ENCODE measurements at places on chromosomes 11 and 22.

- DNase-seq, result no peak
These were observed 427.5 kb upstream of the CCDC90B start for GRCh38 chr11:83713708-83714107.

DNA sequence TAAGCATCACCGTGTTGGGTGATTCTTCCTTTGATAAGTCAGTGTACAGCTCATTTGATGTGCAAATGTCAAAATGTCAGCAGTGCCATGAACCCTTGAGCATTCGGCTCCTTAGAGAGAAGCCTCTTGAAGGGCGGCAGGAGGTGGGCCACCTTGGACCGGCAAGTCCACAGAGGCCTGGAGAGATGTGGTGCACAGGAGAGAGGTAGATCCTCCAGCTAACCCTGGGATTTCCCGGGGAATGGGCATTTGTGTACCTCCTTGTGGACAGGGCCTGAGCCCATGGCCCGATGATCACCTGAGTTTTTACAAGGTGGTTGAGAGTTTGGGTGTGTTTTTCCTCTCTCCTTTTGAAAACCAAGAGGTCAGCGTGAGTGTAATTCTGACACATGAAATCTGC lies 133.2 kb upstream of the RCN1 start:
- DNase-seq, result no peak

- DNase-seq, result peak; percentile 71
These were observed at the start of gene EXT2 for GRCh38 chr11:44095506-44096359. Gene EXT2 (plus strand): TSS chr11:44095678. CDS start chr11:44107713, 12,035 bp downstream.

DNA sequence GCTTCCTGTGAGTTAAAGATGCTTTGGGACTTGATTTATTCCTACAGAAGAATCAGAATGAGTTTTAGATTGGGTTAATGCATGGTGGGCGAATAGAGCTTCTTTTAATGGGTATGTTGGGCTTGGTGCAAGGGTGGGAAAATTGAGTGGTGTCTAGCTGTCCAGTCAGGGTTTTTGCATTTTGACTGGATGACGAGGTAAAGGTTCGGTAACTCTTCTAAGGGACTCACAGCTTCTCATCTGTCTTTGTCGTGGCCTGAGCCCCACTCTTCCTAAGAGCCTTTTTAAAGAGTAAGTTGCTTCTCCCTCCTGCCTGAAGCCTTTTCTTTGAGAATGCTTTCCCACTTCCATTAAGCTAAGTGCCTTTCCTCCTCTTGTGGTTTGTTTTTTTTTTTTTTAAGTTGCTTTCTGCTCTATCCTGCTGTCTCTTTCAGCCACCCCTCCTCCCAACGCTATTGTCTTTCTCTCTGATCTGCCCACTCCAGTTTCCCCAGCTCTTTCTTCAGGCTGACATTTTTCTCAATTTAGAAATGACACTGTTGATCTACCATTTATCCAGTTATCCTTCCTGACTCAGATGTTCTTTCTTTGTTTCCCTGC lies 1.1 kb downstream of the DPF2 start:
- no peak for DNase-seq

DNA sequence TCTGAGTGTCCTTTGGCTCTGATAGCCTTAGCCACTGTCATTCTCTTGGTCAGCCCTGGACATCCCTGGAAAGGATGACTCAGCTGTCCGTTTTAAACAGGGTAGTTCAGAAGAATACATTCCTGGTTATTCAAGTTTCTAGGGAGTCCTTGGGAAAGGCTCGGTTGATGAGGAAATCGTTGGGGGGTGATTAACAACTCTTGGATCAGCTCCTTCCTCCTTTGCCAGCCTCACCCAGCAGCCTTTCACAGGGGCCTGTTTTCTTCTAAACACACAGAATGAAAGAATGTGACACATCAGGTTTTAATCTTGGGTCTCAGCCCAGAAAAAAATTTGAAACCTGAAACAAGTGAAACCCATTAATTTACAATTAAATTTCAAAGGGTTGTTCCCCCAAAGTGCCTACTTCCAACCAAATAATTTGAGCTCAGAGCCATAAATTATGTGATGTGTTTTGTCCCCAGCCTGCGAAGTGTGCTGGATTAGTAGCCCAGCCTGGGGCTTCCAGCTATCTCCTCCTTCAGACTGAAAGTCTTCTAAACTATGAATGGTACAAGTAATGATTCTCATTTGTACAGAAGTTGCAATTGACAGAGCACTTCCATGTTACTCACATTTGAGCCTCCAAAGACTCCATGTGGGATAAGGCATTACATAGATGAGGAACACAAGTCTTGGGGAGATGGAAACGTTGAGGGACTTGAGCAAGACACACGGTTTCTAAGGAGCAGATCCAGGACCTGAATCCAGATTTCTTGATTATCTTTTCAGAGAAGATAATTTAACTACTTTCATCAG lies 19.3 kb upstream of the MRGPRX2 start:
- no peak for DNase-seq

- no peak for DNase-seq
These were observed 57.8 kb downstream of the OPCML start for GRCh38 chr11:133474461-133474860.

Data from caudate nucleus (tissue), 63 donors.